ENCODE measurements at places on chromosomes 5 and 9. TPM values are rescaled to one million over a fixed set of nuclear protein-coding genes. Genes with fewer than 3 reads are reported as not detected.

DNA sequence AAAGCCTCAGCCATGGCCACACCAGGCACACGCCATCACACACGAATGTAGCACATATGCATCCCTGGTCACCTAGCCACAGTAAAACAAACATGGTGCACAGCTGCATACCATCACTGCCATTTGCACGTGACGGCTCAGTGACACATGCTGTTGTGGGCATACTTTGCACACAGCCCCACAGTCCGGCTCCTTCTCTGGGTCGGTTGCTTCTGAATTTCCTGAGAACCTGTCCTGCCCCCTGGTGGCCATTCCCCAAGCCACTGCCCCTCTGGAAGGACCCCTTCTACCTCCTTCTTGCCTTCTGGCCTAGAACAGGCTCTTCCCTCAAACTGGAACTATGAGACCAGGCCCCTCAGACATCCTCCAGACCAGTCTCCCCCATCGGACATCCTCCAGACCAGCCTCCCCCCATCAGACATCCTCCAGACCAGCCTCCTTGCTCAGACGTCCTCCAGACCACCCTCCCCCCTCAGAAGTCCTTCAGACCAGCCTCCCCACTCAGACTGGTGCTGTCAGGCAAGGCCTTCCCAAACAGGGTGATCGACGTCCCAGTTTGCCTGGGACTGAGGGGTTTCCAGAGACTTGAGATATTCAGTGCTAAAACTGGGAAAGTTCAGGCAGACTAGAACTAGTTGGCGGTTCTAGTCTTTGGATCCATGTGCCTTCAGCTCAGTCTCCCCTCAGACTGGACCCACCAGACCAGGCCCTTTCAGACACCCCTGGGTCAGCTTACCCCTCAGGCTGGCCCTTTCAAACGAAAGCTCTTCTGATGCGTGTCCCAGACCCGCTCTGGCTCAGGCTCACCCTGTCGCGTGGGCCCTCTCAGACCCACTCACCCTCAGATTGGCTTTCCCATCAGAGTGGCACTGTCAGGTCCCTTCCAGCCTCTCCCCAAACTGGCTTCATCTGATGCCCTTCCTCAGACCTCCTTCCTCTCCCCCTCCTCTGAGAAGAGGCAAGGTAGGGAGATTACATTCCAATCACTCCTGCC is 24.3 kb upstream of the ENHO start:
- no peak for DNase-seq

GAPT gene
- 0.27 TPM for total RNA-seq

DNA sequence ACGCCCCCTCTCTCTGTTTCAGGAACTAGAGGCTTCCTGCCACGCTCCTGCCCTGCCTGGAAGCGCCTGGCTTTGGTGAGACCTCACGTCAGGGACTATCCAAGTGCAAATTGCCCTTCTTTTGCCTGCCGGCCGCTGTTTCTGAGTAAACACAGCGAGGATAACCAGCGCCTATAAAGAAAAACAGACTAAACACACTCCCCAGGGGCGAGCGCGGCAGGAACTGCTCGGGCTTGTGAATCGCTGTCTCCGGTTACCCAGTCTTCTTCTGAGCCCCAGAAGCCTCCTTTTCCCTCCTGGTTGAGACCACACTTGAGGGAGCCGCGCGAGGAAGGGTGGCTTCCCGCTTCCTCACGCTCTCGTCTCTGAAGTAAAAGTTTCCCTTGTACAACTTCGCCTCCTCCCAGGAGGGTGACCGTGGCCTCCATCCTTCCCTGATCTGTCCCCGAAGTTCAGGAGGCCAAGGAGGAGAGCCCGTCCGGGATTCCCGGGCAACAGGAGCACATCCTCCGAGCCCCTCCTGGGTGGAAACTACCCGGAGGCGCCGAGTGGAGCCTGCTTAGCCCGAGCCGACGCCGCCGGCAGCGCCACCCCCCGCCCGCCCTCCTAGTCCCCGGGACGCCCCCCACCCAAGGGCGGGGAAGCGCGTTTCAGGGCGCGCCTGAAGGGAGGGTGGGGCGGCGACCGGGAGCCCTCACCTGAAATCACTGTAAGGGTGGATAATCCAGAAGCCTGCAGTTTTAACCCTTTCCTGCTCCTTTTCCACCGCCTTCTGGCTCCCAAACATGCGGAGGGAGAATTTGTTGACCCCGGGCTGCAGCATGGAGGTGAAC is 993 bp downstream of the HCN1 start:
- no peak for DNase-seq

- DNase-seq, result no peak
These were observed 98.8 kb upstream of the SEMA6A start for GRCh38 chr5:116673453-116673852.

GRCh38 chr9:89879276-89879675 is 274.5 kb downstream of the GADD45G start:
- peak; percentile 57 for DNase-seq

- no peak for DNase-seq
These were observed 20.8 kb downstream of the PTCH1 start for GRCh38 chr9:95495961-95496360.

DNA sequence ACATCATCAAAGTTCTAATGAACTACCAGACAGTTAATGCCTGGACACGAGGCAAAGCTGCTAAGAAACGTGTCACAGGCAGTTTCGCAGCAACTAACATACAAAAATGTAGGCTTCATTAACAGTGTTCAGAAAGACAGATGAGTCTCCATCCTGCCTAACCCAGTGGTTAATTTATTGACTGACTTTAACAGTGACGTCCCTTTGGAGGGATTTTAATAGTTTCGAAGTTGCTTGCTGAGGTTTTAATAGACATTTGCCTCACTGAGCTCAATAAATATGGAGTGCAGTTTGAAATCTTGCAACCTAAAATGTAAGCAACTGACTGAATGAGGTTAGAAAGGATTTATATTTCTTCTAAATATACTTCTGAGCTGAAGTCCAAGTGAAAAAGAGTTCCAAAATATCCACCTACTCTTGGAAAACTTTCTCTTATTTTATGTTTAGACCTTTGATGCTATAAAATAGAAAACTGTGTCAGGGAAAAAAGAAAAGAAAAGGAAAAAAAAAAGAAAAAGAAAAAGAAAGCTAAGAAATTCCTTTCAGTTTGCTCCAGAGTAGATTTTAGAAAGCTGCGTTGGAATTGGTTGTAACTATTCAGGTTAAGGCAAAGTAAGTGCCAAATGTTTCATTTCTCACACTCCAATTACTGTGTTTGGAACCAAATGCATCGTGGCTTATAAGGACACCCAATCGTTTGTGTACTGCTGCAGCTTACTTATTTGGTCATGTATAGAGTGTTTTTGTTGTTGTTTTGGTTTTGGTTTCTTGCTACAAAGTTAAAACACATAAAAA is 2016.6 kb downstream of the MAT2B start:
- DNase-seq, result no peak

SMIM33 gene
- not detected for total RNA-seq

ZNF346 gene
- 9.1 TPM for total RNA-seq

DNA sequence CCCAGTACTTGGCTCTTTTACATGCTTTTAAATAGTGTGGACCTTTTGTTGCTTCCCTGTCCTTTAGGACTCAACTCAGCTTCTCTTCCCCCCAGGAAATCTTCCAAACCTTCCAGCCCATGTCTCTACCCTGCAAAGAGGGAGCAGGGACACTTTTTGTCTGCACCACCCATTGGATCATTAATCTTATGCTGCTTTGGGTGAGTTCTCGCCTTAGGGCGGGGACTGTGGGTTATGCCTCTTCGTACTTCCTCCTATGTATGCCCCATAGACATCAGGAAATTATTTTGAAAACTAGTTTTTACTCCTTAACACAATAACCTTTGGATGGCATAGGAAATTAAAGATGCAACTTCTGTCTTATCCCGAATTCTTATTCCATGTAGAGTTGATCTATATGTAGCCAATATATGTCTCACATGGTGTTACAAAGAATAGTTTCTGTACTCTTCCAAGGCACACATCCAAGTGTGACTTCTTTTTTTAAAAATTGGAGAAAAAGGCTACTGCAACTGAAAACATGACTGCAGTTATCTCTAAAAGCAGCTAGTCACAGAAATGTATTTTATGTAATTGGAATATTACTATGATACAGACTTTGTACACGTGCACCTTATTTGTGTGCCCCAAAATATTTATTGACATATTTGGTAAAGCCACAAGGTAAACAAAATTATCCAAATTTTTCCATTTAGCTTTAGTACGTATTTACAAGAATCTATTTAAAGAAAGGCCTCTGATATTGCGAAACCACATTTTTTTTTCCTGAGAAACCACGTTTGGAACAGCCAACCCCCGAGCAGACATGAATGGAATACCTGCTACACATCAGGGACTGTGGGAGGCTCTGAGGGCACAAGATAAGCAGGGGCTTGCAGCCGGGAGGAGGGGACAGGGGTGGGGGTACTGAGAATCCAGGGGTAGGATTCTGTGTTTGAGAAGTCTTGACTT is 133.6 kb downstream of the WDR41 start:
- DNase-seq, result no peak

- DNase-seq, result no peak
These were observed 6.6 kb upstream of the LMX1B start for GRCh38 chr9:126607086-126607485.

GRCh38 chr9:91392435-91392834 is 30.7 kb upstream of the AUH start:
- no peak for DNase-seq

CDH12 gene
- total RNA-seq, result not detected

DNA sequence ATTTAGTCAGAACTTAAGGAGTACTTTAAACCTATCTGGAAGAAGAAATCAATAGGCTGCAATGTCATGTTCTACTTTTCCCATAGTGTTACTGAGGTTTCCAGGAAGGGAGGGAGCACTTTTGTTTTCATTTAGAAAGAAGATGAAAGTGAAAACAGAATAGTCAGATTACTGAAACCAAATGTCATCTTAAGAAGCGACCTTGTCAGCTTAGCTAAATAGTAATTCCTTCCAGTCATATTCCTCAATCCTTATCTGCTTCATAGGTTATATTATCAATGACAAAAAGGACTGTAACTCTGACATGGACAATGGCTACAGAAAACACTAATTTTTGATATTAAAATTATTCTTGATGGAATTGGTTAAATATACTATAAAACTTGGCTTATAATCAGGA is 27.7 kb downstream of the SAR1B start:
- DNase-seq, result no peak

CAPSL gene
- not detected for total RNA-seq

DNA sequence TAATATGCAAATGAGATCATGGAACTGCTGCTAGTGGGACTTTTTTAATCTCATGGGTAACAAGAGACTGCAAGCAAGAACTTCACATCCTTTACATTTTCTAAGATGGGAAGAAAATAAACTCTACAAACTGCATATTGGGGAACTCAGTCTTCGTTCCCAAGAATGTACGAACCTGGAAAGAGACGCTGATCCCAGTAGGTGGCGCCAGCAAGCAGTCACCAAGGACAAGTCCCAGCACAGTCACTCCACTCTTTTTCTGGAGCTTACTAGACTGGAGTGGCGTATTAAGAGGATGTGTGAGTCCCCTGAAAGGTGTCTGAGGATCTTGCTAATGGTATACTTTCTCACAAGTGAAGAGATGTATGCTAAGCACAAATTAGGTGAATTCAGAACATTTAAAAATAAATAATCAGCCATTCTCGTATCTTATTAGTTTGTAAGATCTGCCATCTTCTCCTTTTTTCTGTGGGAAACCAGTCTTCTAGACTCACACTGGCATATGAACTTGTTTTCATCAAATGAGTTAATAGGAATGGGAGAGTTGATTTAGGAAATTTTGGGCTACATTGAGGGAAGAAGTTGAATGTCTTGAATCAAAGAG is 16.0 kb upstream of the PUM3 start:
- no peak for DNase-seq

DNA sequence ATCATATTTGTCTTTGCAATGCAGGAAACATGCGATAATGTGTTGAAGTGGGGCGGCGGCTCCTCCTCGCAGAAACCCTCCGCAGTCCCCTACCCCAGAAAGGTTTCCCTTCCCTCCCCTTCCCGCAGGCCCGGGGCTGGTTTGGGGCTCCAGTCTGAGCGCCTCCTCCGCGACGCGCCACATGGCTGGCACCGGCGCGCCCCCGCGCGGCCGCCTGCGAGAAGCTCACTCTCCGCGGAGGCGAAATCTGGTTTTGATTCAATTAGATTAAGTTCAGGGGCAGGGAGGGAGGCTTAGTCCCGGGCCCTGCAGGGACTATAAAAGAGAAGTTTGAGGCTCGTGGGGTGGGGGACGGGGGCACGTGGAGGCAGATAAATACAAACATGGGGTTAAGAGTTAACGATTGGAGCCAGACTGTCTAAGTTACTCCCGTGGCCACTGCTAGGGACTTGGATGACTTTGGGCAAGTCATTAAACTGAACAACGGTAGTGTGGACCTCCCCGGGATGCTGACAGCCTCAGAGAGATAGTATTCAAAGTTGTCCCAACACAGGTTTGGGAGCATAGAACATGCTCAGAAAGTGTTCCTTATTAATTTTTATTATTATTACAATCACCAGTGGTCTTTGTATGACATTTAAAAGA is 69.4 kb downstream of the MSX2 start:
- DNase-seq, result no peak

Data from cardiac septum (tissue), 1 donor.